ENCODE measurements at places on chromosomes 1 and 21. TPM values are rescaled to one million over a fixed set of nuclear protein-coding genes. Genes with fewer than 3 reads are reported as not detected.

GRCh38 chr1:20666804-20667203 is 5.6 kb upstream of the DDOST start:
- no peak for DNase-seq

GRCh38 chr21:26962621-26963181 is 4.2 kb downstream of the ADAMTS5 start:
- no peak for DNase-seq

DNA sequence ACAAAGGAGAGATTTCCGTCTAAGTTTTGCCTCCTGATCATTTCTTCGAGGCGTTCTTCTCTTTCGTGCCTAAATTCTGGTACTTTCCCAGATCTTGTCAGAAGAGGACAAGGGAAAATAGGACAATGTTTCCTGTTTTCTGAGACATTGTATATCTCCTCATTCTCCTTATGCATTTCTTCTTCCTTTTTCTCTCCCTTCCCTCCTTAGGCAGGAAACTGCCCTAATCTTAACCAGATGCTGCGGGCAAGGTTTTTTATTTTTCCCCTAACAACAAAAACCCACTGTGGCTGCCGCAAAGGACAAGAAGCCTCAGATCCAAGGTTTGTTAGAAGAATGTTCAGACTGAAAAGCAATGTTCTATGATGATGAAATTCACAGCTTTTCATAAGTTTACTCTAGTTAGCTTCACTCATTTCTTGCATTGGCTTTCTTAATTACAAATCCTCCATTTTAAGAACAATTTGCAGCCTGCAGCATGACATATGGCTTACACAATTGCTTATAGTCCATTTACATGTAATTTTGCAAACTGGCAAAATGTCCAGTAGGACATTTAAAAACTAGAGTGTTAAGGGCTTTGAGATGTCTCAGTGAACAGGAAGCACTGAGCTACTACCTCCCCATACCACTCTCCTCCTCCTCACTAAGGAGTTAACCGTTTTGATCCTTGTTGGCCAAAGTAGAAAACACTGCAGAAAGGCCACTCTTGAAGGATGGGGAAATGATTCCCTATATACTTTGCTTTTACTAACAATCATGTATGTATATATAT is 624 bp downstream of the CTSK start:
- no peak for DNase-seq

DNA sequence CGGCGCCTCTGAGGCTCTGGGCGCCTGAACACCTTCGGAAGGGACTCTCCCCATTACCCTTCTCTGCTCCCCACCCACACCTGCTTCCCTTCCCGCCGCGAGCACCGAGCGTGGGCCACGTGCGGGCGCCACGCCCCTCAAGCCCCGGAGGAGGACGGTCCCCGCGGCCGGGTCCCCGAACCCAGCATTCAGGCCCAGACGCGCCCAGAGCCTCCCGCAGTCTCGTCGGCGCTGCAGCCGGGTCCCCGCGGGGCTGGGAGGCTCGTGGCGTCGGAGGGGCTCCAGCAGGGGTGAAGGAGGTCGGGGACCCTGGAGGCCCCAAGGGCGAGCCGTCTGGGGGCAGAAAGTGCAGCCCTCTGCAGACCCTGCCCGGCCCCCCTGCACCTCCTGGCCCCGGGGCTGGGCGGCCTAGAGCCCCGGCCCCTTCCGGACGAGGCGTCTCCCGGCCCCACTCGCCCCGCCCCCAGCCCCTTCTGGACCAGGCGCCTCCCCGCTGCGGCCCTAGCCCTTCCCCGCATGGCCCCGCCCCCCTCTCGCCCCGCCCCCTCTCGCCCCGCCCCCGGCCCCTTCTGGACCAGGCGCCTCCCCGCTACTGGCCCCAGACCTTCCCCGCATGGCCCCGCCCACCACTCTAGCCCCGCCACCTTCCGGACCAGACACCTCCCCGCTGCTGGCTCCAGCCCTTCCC is 378 bp upstream of the SMIM1 start:
- no peak for DNase-seq

- no peak for DNase-seq
These were observed 70.9 kb downstream of the NAV1 start for GRCh38 chr1:201609661-201610318.

DNA sequence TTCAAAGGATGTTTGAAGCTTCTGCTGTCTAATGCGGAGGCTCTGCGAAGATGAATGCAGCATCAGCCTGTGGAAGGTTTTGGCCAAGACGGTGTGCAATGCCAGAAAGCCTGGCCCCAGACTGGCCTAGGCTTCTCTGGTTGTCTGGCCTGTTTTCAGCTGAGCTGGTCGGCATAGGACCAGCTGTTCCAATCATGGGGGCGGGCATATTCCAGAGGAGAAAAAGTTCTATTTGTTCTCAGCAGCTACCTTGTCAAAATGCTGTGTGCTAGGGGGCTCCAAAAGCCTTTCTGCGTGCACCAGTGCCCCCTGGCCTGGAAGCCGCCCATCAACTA is 57.6 kb downstream of the TGFB2 start:
- no peak for DNase-seq

The LCE3B gene
- total RNA-seq = not detected

The DUSP23 gene
- total RNA-seq = 83.5 TPM

The DEGS1 gene
- total RNA-seq = 90.5 TPM

The SYT14 gene
- 3.9 TPM for total RNA-seq

The CADM3 gene
- total RNA-seq = not detected
